HT1080 (cell line): ENCODE measurements at places on chromosomes 13 and 19. TPM values are rescaled to one million over a fixed set of nuclear protein-coding genes. Genes with fewer than 3 reads are reported as not detected.

The EFNA2 gene
- total RNA-seq, result 0.45 TPM in 1 of 2 replicates, not detected in the other

DNA sequence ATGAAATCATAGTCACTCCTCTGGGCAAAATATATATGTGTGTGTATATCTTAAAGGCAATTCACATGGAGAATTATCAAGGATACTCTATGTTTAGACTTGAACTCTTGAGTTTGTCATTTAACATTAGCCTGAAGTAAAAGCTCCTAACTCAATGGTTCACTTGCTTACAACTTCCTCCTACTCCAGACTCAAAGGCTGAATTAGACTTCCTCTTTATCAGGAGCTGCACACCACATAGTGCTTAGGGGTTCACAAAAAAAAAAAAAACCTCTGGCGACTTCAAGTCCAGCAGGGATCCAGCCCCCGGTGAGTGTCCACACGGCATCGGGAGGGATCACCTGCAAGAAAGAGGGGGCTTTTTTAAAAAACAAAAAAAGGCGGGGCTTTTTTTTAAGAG is 68.2 kb upstream of the LSM14A start:
- DNase-seq, result no peak

The ZNF90 gene
- not detected in 2 replicates for total RNA-seq

The PRTN3 gene
- total RNA-seq, result not detected in 2 replicates

DNA sequence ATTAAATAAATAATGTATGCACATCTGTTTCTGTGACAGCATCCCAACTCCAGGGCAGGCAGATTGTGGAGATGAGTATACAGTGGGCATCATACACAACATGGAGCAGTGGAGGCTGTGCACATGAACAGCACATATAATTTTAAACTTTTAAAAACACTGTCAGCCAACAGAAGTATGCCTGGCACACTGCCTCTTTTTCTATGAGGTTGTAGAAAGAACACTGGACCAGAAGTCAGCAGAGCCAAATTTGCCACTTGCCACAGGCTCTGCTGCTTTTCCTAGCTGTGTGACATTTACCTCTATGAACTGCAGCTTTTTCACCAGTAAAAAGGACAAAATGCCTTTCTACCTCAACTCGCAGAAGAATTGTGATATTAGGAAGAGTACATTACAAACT is 118.7 kb downstream of the FRY start:
- no peak for DNase-seq

The ZNF543 gene
- total RNA-seq, result 4.5 and 6.4 TPM in 2 replicates

The LGALS7 gene
- total RNA-seq, result not detected in 2 replicates
